NCI-H446 (cell line): ENCODE measurements at places on chromosomes 6 and 20.

GRCh38 chr6:125251516-125252220, 50.1 kb downstream of the HDDC2 start:
- DNase-seq: no peak

DNA sequence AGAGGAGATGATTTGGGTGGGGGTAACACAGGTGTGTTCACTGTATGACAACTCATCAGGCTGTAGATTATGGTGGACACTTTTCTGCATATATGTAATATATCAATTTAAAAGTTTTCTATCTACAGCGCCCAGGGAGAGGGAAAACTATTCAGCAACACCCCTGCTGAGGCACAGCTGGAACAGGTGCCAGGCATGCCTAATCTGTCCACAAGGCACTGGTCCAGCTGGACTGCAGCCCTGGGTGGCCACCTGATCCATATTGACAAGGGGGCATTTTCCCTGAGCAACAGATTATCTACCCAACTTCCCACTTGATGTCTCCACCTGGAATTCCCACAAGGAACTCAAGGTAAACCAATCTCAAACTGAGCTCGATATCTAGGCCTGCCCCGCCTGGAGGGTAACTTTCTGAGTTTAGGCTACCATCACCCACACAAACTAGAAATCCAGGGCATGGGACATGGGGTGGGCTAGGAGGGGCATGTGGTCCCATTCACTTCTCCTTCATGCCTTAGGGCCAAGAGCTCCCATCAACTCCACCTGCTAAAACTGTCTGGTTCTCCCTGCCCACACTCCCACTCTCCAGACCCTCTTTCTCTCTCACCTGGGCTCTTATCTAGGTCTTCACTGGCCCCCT, 4.6 kb downstream of the SLC22A16 start:
- DNase-seq: no peak

GRCh38 chr20:675453-676314, at the start of gene SCRT2:
SCRT2 (minus strand) TSS chr20:675802; CDS start chr20:675601, 201 bp downstream.
- no peak for DNase-seq

- DNase-seq: no peak
These were observed 130.1 kb downstream of the IPCEF1 start for GRCh38 chr6:154226461-154226860.

GRCh38 chr6:16741112-16742016, 19.9 kb downstream of the ATXN1 start:
- DNase-seq: no peak

GRCh38 chr20:33839591-33839990, 28.4 kb downstream of the CHMP4B start:
- no peak for DNase-seq

GRCh38 chr6:34178357-34179105, 32.6 kb upstream of the GRM4 start:
- no peak for DNase-seq

- peak; percentile 19 for DNase-seq
These were observed 2.0 kb downstream of the FOXC1 start for GRCh38 chr6:1611572-1612298.

DNA sequence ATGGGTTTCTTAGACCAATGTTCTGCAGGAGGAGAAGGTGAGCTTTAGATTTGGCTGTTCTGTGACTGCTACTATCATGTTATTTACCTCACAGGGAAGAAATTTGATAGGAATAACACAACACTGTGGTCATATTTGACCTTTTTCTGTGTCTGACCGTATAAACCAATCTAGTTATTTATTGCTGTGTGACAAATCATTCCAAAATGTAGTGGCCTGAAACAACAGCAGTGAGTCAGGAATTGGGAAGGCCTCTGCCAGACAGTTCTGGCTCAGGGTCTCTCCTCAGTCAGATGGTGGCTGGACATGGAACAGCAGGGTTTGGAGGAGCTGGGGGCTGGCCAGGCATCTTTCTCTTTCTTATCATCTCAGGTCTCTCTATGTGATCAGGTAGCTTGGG, 33.0 kb downstream of the RIPOR2 start:
- no peak for DNase-seq

DNA sequence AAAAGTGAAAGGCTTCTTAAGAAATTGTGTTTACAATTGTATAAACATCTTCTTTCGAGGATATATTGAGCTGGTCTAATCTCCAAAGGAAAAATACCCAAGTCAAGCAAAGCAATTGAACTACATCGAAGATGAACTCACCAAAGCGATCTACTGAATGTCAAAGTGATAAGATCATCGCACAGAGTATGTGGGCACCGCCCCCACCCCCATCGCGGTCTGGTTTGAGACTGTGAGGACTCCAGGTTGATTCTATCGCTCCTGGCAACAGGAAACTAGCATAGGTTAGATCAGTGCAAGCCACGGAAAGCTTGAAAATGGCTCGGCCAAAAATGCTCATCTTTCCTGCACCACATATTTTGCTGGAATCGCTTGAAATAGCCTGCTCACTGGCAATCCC, 133.2 kb upstream of the RPS6KA2 start:
- DNase-seq: no peak

DNA sequence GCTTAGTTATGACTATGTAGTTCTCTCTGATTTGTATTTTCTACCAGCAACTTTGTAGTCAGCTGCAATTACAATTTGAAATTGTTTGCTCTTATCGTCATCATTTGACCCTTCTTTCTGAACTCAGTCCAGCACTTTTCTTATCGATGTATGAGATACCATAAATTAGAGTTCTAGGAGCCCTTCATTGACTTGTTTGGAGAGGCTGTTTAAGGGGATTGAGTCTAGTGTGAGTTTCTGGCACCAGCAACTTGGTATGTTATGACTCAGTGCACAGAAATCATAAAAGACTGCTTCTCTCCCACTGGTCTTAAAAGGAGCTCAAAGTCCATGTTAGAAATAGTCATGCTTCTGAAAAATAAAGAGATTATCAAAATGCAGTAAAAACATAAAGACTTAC, 190.3 kb downstream of the TENT5A start:
- DNase-seq: no peak

DNA sequence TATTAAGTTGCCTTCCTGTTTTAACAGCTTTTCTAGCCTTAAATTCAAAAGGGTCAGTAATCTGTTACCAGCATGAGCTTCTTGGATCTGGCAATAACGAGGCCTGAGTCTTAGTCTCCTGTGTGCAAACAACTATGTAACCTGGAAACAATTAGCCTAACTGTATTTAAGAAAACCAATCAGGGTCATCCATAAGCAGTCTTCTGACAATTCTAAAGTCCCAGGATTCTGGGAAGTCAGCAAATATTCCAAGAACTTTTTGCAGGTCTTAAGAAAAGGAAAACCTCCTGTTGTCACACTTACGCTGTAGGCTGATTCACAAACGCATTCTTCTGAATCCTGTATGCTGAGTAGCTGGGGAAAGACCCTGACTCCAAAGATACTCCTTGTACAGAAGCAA, 90.4 kb downstream of the COL12A1 start:
- DNase-seq: no peak

DNA sequence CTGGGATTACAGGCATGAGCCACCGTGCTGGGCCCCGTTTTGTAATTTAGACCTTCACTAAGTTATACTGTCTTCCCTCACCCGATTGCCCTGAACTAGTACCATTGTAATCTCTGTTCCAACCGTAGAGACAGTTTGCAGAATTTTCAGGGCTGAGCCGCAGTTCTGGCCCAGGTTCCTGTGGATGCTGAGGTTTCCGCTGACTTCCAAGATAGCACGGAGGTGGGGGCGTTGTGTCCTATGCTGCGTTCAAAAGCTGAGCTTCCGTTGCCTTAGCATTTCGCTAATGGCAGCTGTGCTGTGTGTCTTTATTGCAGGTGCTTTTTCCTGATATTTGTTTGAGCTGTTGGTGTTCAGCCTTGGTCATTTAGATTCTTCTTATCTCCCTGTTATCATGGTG, 137.0 kb downstream of the SOX4 start:
- DNase-seq: no peak

DNA sequence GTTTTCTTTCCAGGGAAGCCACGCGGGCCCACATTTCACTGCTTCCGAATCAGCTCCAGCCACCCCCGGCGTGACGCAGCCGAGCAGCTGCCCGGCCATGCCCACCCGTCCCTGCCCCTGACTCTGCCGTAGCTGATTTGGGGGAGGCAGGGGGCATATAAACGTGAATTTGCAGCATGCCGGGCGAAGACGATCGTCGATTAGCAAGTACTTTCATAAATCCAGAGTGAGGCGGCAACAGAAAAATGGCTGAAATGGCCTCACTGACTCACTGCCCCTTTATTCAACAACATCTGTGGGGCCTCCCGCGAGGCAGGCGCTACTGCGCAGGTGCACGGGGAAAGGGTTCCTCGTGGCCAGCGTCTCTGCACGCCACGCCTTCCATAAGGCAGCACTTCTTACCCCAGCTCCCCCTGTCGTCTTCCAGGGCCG, 118.0 kb downstream of the DLL1 start:
- DNase-seq: no peak

DNA sequence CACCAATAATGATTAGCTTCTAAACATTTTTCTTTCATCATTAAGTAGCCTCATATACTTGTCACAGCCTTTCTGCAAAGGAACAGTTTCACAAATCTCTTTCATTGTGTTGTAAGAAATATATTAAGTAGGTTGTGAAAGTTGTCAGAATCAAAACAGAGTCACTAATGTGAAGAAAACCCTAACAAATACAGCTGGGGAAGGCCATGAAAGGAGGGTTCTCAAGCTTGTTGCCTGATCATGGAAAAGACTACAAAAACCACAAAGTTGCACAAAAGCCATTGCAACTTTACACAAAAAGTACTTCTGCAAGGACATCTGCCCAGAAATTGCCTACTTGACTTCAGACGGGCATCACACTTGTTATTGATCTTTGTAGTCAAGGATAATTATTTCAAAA, 216.1 kb downstream of the ALDH8A1 start:
- no peak for DNase-seq

DNA sequence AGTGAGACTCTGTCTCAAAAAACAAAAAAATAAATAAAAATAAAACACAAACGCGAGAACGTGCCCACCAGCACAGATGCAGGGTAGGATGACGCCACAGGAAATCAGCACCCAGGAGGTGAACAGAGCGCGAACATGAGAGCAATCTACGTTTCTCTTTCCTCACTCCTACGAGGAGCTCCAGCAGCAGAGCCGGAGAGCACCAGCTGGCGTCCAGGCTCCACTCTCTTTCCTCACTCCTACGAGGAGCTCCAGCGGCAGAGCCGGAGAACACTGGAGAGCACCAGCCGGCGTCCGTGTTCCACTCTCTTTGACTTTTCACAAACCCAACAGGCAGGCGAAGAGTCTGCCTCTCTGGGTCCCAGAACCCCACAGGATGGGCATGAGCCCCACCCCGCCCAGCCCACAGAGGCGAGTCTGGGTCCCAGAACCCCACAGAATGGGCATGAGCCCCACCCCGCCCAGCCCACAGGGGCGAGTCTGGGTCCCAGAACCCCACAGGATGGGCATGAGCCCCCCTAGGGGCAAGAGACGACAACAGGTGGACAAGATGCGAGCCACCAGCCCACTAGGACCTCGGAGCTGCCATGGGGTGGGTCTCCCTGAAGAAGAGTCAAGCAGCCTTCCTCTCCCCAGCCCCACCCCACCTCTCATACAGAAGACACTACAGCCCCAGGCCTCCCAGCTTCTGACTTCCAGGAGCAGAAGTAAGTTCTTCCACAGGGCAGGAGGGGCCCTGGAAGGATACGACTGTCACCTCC, 20.2 kb downstream of the ZBTB46 start:
- DNase-seq: no peak

- DNase-seq: no peak
These were observed 59.9 kb downstream of the FOXA2 start for GRCh38 chr20:22524393-22525015.
